ENCODE measurements at places on chromosomes 1 and 21. TPM values are rescaled to one million over a fixed set of nuclear protein-coding genes. Genes with fewer than 3 reads are reported as not detected.

The DIO1 gene
- not detected for total RNA-seq

The NPHS2 gene
- not detected for total RNA-seq

The ELAVL4 gene
- 0.11 TPM for total RNA-seq

The AADACL3 gene
- not detected for total RNA-seq

The FLG gene
- 0.03 TPM for total RNA-seq

The PM20D1 gene
- 1.7 TPM for total RNA-seq

The ASCL5 gene
- total RNA-seq = not detected

Measured in cardiac septum (tissue), 1 donor.